ENCODE measurements at places on chromosomes 5 and 9. TPM values are rescaled to one million over a fixed set of nuclear protein-coding genes. Genes with fewer than 3 reads are reported as not detected.
A peak's percentile ranks its signal among the peaks of the same experiment; 100 is the strongest.

DNA sequence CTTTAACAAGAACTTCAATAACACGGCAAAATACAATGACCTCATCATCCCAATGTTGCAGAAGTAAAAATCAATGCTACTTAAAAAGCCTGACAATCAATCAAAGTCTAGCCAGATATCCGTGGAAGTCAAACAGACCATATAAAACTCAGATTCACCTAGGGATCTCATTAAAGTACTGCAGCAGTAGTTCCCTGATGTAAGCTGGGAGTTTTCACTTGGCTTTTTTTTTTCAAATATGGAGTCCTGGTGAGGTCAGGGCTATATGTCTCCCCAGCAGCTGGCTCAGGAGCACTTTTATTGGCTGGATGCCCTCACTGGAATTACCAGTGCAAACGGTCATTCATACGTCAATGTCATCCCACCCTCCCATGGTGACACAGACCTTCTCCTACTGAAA is 220.6 kb upstream of the SLC30A5 start:
- DNase-seq = no peak

- no peak for DNase-seq
Observed at GRCh38 chr9:99299211-99300102, 77.4 kb downstream of the SEC61B start.

Gene IFNK
- not detected for total RNA-seq

DNA sequence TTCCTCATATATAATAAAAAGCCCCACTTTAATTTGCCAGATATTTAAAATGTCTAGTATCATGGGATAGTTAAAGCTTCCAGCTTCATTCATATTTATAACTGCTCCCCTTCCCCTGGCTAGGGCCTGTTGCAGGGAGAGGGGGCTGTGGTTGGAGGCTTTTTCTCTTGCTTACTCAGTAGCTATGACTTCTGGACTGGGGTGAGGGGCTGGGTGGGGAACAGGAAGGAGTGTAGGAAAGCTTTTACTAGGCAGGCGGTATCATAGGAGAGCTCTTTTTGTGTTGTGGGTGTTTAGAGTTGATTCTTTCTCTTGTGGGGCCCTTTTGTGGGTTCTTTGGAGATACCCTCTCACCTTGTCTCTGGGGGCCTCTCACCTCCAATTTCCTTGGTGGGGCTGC is 39.4 kb downstream of the PIP5K1B start:
- DNase-seq = no peak

Gene CD180
- total RNA-seq = 0.41 TPM

- no peak for DNase-seq
Observed at GRCh38 chr5:107155707-107156106, 515.0 kb downstream of the EFNA5 start.

- no peak for DNase-seq
Observed at GRCh38 chr5:6518298-6519057, 69.8 kb downstream of the UBE2QL1 start.

Gene PCDHGA7
- 4.9 TPM for total RNA-seq

Gene PAEP
- not detected for total RNA-seq

DNA sequence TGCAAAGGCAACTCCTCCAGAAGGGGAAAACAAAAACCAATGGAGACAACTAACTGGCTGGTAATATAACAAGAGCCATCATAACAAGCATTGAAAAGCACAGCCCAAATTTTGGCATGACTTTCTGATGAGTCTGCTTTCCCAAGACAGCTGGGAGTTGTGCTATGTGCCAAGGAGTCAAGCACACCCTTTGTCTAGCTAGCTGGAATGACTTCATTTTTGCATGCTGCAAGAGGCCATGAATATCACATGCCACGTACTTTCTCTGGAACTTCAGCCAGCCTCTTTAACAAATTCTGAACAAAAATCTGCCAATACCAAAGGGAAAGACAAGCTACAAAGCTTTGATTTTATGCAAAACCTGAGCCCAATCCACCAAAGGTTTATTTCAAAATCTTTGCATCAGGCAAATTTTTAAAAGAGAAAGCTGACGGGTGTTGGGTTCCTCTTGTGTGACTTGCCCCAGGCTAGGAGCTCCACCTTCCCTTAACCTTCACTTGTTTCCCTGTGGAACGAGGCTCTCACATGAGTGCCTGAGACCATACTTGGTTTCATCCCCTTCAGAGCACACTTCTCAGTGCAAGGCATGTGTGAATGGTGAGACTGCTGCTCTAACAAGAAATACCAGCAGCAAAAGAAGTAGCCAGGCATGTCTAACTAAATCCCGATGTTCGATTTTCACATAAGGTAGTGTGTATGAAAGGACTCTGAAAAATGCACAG is 47.3 kb downstream of the S1PR3 start:
- DNase-seq = peak; percentile 38

DNA sequence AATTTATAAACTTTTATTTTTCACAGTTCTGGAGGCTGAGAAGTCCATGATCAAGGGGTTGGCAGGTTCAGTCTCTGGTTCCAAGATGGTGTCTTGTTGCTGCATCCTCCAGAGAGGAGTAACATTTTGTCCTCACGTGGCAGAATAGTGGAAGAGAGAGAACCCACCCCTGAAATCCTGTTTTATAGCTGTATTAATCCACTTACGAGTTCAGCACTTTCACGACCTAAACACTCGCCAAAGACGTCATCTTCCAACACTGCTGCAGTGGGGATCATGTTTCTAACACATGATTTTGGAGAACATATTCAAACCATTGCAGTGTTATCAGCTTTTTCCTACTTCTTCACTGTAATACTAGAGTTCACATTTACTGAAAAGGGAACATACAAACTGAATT is 233.0 kb upstream of the ATP10B start:
- DNase-seq = no peak

Gene PRDM9
- not detected for total RNA-seq

Gene MEGF10
- total RNA-seq = 33.0 TPM

- DNase-seq = no peak
Observed at GRCh38 chr5:167633931-167634341, 657.5 kb upstream of the WWC1 start.

Gene ITGA2
- 2.0 TPM for total RNA-seq

Gene EXOC3
- 22.4 TPM for total RNA-seq

- DNase-seq = no peak
Observed at GRCh38 chr5:50969151-50970031, 303.0 kb downstream of the PARP8 start.

- DNase-seq = no peak
Observed at GRCh38 chr5:57736716-57737115, 254.1 kb upstream of the ACTBL2 start.

Gene ROPN1L
- 1.2 TPM for total RNA-seq

Gene CDX1
- not detected for total RNA-seq

- DNase-seq = no peak
Observed at GRCh38 chr5:60184606-60185005, 291.1 kb upstream of the PDE4D start.

Gene PTGS1
- 0.41 TPM for total RNA-seq

- no peak for DNase-seq
Observed at GRCh38 chr5:368183-369084, 46.9 kb downstream of the AHRR start.

GRCh38 chr9:37938121-37938891 is 34.4 kb upstream of the SLC25A51 start:
- no peak for DNase-seq

Gene PCDHGA5
- 5.7 TPM for total RNA-seq

DNA sequence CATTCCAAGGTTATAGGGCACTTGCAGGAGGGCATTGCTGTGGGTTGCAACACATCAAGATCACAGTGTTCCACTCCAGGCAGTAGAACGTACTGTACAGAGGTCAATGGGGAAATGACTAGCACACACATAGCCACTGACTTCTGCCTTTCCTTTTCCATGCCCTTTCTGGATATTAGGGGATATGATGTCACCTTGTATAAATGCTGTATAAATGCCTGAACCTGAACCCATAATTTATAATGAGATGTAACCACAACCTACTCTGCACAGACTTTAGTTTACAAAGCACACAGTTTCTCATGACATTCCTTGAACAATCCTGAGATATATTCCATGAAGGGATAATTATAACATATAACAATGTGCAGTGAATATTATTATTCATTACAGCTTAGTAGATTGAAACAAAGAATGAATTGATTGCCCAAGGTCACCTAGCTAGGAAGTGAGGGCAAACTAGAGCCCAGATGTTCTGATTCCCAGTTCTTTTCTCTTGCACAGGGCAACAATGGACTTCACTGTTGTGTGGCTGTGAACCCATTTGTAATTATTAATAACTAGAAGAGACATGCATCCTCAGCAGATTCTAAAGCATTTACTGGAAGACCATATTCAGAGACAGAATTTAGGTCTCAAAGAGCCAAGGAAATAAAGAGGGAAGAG is 5.6 kb upstream of the ABLIM3 start:
- no peak for DNase-seq

Gene PCDHGA8
- total RNA-seq = 5.7 TPM

GRCh38 chr5:65013166-65013565 is 244.4 kb downstream of the CWC27 start:
- no peak for DNase-seq

- no peak for DNase-seq
Observed at GRCh38 chr9:107423540-107423939, 66.0 kb downstream of the KLF4 start.

GRCh38 chr9:134291961-134292871 is 34.0 kb upstream of the RXRA start:
- no peak for DNase-seq

GRCh38 chr5:88770276-88771257 is 112.4 kb downstream of the MEF2C start:
- no peak for DNase-seq

DNA sequence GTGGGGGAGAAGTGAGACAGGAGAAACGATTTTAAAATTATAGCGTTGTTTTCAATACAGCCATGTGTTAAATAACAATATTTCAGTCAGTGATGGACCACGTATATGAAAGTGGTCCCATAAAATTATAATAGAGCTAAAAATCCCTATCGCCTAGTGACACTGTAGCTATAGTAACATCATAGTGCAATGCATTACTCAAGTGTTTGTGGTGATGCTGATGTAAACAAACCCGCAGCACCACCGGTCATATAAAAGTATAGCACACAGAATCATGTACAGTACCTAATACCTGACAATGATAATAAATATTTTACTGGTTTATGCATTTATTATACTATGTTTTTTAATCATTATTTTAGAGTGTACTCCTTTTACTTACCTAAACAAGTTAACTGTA is 407.4 kb upstream of the SEMA6A start:
- DNase-seq = no peak

GRCh38 chr5:13553896-13554295 is 390.6 kb downstream of the DNAH5 start:
- DNase-seq = no peak

GRCh38 chr5:88877826-88878225 is 5.2 kb downstream of the MEF2C start:
- no peak for DNase-seq

DNA sequence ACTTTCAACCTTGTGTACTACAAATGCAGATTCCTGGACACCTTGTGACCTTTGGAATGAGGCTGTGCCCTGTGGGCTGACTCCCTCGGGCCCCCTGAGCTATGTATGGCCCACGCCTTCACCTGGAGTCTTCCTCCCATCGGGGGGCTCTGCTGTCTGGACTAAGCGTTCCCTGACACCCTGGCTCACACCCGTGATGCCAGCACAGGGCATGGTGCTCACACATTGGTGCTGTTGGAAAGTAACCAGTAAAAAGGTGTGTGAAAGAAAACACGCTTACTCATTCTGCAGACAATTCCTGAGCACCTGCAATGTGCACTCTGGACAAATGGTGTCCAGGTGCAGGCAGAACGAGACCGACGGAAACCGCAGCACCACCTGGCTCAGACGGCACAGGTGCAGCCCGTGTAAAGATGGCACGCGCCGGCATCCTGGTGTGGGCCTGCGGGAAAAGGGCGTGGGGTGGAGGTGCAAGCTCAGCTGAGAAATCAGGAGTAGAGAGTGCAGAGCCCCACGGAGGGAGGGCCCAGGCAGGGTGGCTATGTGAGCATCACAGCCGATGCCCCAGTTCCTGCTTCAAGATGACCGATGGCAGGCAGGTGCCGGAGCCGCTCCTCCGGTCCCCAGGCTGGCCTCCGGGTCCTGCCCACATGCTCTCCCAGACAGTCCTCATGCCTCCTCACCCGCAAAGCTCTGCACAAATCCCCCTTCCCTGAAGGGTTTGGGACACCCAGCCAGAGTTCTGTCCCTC is 11.0 kb downstream of the LPCAT1 start:
- DNase-seq = no peak

- DNase-seq = no peak
Observed at GRCh38 chr5:105207066-105207465, 1644.5 kb upstream of the NUDT12 start.

GRCh38 chr5:136066661-136067271 is 38.0 kb downstream of the TGFBI start:
- DNase-seq = no peak

DNA sequence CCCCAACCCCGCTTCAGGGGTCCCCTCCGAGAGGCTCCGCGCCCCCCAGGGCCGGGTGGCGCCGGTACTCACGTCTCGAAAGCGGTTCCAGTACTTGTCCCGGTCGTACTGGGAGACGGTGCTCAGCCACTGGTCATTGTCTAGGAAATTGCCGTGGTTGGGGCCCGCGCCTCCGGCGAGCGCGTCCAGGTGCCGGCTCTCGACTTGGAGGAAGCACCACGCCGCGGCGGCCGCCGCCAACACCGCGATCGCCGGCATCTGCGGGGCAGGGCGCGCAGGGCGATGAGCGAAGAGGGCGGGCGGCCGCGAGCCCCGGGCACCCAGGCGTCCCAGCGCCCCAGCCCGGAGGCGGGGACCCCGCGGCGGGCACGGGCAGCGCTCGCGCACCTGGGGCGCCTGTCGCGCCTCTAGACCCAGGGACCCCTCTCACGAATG is 808 bp downstream of the SPOCK1 start:
- DNase-seq = peak; percentile 51

DNA sequence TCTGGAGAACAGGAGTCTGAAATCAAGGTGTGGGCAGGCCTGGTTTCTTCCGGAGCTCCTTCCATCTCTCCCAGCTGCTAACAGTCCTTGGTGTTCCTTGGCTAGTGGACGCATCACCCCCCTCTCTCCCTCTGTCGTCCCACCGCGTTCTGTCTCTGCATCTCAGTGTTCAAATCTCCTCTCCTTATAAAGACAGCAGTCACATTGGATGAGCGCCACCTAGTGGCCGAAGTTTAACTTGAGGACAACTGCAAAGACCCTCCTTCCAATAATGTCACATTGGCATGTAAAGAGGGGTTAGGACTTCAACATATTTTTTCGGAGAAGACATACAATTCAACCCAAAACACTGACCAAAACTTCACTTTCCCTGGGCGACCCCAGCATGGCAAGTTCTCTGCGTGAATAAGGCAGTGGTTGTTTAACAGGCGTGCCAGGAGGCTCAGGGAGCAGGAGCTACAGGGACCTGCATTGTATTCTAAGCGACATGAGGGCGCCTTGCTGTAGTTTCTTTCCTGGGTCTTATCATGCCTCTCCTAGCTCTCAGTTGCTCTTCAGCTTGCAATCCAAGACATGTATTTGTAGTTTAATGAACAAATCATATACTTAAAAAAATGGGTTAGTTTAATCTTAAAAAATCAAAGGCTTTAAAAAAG is 27.9 kb upstream of the BASP1 start:
- DNase-seq = no peak

- DNase-seq = no peak
Observed at GRCh38 chr9:136331030-136331429, 3.7 kb downstream of the GPSM1 start.
